Keratinocyte (primary cell): ENCODE measurements at places on chromosomes 1 and 21. TPM values are rescaled to one million over a fixed set of nuclear protein-coding genes. Genes with fewer than 3 reads are reported as not detected.

DNA sequence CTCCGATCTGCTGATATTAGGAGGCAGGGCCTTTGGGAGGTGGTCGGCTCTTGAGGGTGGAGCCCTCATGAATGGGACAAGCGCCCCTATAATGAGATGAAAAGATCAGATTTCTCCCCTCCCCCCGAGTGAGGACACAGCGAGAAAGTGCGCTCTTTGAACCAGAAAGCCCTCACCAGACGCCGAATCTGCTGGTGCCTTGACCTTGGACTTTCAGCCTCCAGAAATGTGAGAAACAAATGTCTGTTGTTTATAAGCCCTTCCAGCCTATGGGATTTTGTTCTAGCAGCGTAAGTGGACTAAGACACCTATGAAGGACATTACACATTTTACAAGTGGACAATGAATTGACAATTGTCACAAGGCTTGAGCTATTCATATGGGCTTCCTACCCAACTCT, 80.2 kb downstream of the RIPK4 start:
- H3K27ac ChIP-seq: no peak overlapping the region
- H3K4me1 ChIP-seq: peaks cover 54% of the 10 kb centered on the region
- DNase-seq: no peak
- H3K4me3 ChIP-seq: no peak overlapping the region

- peak within 1 kb of the TSS; percentile 69 for H3K27ac ChIP-seq
- peak within 1 kb of the TSS; percentile 78 for H3K4me3 ChIP-seq
- H3K36me3 ChIP-seq: no peaks in the 10 kb centered on the region
- no peaks in the 10 kb centered on the region for H3K27me3 ChIP-seq
Measured at GRCh38 chr1:44031252-44032169, at the start of gene SLC6A9. SLC6A9 (minus strand) TSS chr1:44031462; CDS start chr1:44024277, 7,185 bp downstream.

DNA sequence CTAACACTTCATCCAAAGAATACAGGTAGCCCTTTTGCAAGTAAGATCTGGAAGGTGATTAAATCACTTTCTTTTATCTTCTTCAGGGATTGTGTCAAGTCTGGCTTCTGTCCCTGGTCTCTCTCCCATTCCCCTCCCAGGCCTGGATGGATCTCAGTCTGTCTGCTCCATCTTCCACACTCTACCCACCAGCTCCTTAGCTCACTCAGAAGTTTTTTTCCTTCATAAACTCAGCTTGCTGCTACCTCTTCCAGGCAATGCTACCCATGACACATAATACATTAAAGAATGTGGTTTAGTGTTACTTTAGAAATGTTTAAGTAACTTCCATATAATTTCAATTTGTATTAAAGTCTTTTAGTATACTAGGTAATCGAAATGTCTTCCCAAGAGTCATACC, 133.1 kb downstream of the AKT3 start:
- no peak overlapping the region for H3K4me3 ChIP-seq
- DNase-seq: no peak
- peaks cover 12% of the 10 kb centered on the region for H3K4me1 ChIP-seq
- H3K27ac ChIP-seq: no peak overlapping the region
- no peaks in the 10 kb centered on the region for H3K27me3 ChIP-seq

The LCE2C gene
- polyA plus RNA-seq: 0.41 to 0.48 TPM in 2 of 3 replicates, not detected in the other

The RGS16 gene
- 0.18 to 0.34 TPM (median 0.19 TPM) in 3 replicates for polyA plus RNA-seq

- H3K36me3 ChIP-seq: no peaks in the 10 kb centered on the region
- DNase-seq: no peak
- no peak overlapping the region for H3K27ac ChIP-seq
- peaks cover 4% of the 10 kb centered on the region for H3K4me1 ChIP-seq
Measured at GRCh38 chr1:23727362-23727811, 15.9 kb upstream of the ELOA start.

DNA sequence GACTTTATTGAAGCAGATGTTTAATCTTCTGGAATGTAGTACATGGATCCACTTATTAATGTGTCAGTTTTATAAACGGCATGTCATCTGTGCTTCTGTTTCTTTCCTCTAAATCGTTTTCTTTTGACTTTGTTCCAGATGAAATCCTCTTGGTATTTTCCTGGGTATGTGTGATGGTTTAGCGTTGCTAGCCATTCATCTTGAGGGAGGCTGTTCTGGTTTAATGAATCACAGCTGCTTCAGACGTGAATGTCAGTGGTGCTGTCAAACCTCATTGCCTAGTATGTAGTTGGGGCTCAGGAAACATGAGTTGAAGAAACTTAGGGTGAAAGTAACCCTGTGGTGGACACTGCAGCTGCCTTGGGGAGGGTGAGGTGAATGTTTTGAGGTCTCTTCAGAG, 33.2 kb downstream of the KCNK1 start:
- no peak overlapping the region for H3K27ac ChIP-seq
- H3K27me3 ChIP-seq: no peaks in the 10 kb centered on the region
- peaks cover under 1% of the 10 kb centered on the region for H3K36me3 ChIP-seq
- no peak for DNase-seq
- no peak overlapping the region for H3K4me3 ChIP-seq

GRCh38 chr1:36857754-36858153, 176.6 kb downstream of the GRIK3 start:
- H3K4me3 ChIP-seq: no peak overlapping the region
- H3K36me3 ChIP-seq: no peaks in the 10 kb centered on the region
- no peaks in the 10 kb centered on the region for H3K27me3 ChIP-seq
- DNase-seq: no peak
- H3K4me1 ChIP-seq: no peaks in the 10 kb centered on the region

The NPPB gene
- polyA plus RNA-seq: not detected in 3 replicates

DNA sequence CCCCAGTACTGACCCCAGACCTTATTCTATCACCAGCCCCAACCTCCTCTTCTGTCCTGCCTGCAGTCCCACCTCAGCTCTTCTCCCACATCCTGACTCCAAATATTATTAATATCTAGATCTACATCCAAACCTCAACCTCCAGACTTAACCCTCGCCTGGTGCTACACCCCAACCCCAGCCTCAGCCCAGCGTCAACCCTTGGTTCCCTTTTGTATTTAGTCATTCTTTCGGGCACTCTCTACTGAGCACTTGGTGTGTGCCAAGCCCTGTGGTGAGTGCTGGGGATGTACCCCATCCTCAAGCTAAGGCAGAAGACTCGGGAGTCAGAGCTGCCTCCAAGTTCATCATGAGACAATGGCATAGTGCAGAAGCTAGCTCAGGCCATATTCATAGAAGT, 1.1 kb downstream of the SHISAL2A start:
- no peak overlapping the region for H3K4me3 ChIP-seq
- H3K36me3 ChIP-seq: no peaks in the 10 kb centered on the region
- peaks cover 26% of the 10 kb centered on the region for H3K27me3 ChIP-seq
- DNase-seq: no peak
- H3K27ac ChIP-seq: no peak overlapping the region

The OR2T29 gene
- polyA plus RNA-seq: not detected in 3 replicates

The PGLYRP4 gene
- polyA plus RNA-seq: 2.4 to 21.6 TPM (median 3.8 TPM) in 3 replicates

The TNFRSF8 gene
- polyA plus RNA-seq: 0.02 to 0.09 TPM (median 0.03 TPM) in 3 replicates

GRCh38 chr1:240310226-240310925, 218.7 kb downstream of the FMN2 start:
- H3K4me3 ChIP-seq: no peak overlapping the region
- no peaks in the 10 kb centered on the region for H3K36me3 ChIP-seq
- DNase-seq: no peak
- H3K27ac ChIP-seq: no peak overlapping the region

GRCh38 chr1:33155877-33156538, 25.8 kb downstream of the TRIM62 start:
- no peaks in the 10 kb centered on the region for H3K36me3 ChIP-seq
- H3K27me3 ChIP-seq: no peaks in the 10 kb centered on the region

The COX20 gene
- polyA plus RNA-seq: 22.6 to 66.1 TPM (median 23.9 TPM) in 3 replicates

GRCh38 chr1:38152351-38153065, 105.9 kb upstream of the POU3F1 start:
- H3K27ac ChIP-seq: no peak overlapping the region
- H3K4me3 ChIP-seq: no peak overlapping the region
- H3K27me3 ChIP-seq: no peaks in the 10 kb centered on the region
- no peaks in the 10 kb centered on the region for H3K36me3 ChIP-seq

- H3K27me3 ChIP-seq: no peaks in the 10 kb centered on the region
- H3K4me1 ChIP-seq: no peaks in the 10 kb centered on the region
- H3K27ac ChIP-seq: no peak overlapping the region
Measured at GRCh38 chr1:233189526-233189925, 106.0 kb downstream of the PCNX2 start.

- no peak overlapping the region for H3K27ac ChIP-seq
- peaks cover 43% of the 10 kb centered on the region for H3K27me3 ChIP-seq
- H3K4me3 ChIP-seq: peak overlapping the region; percentile 45
- peak; percentile 86 for DNase-seq
Measured at GRCh38 chr1:148353461-148354283, 129.4 kb downstream of the PPIAL4G start.

DNA sequence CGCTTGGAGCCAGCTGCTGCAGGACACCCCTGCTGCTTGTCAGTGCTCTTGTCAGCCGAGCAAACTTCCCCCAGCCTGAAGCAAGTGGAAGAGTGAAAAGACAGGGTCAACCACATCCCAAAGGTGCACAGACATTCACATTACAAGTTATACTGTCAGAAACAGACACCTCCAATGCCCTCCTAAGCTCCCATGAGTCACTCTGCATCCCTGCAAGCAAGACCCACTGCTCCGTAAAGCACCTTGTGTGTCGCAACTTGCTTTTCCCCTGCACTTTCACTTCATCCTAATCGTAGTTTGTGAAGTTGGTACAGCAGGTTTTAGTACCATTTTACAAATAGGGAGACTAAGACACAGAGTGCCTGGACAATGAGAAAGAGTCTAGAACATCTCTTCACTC, 51.1 kb downstream of the KCNH1 start:
- H3K4me3 ChIP-seq: no peak overlapping the region
- H3K27me3 ChIP-seq: peaks cover 4% of the 10 kb centered on the region
- no peak overlapping the region for H3K27ac ChIP-seq

DNA sequence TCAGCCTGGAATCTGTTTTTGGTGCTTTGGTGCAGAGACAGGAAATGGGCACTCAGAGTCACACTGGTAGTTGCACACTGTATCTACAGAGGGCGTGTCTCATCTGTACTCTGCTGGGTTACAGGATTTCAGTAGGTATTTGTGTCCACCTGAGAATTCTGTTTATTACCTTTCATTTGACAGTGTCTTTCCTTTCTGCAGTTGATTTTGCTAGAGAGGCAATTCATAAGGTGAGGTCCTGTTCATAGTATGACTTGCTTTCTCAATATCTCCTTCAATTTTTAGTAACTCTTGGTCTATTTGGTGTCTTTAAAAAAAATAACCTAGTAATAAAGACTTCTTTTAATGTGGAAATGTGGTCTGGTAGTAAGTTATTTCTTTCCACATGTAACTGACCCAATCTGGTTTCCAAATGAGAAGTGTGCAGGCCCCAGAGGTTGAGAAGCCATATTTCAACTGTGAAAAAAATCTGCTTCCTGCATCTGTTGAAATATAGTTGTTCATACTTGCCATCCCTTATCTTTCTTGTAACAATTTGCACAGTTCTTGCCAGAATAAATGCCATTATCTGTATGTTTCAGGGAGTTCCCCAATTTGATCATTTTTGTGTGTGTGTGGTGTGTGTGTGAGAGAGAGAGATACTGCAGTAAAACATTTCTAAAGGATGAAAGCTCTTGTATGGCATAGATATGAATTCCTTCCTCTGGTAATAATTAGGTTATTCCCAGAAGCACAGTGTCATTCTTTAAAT, 78.4 kb upstream of the DNAJC6 start:
- H3K36me3 ChIP-seq: no peaks in the 10 kb centered on the region
- H3K4me3 ChIP-seq: no peak overlapping the region
- no peak overlapping the region for H3K27ac ChIP-seq
- H3K4me1 ChIP-seq: no peaks in the 10 kb centered on the region
- no peaks in the 10 kb centered on the region for H3K27me3 ChIP-seq

The CMPK1 gene
- 35.5 to 63.8 TPM (median 37.0 TPM) in 3 replicates for polyA plus RNA-seq

The CYP2J2 gene
- 5.7 to 6.7 TPM (median 6.7 TPM) in 3 replicates for polyA plus RNA-seq

The CR2 gene
- polyA plus RNA-seq: not detected in 3 replicates

DNA sequence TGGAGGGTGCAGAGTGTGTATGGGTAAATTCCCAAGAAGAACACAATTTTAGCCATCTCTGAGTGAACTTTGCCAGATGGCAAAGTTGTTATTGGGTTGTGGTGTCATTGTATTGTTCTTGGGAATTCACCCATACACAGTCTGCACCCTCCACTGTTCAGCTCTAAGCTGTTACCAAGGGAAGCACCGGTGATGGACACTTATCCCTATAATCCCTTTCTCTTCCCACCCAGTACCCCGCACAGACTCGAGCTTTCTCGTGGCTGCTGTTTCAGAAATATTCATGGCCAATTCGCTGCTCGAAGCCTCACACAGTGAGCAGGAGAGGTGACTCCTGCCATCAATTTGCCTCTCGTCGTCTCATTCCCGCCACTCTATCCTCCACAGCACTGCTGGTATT, 95.7 kb upstream of the PALMD start:
- DNase-seq: no peak
- H3K4me3 ChIP-seq: no peak overlapping the region
- H3K27ac ChIP-seq: no peak overlapping the region
- H3K36me3 ChIP-seq: no peaks in the 10 kb centered on the region
- H3K4me1 ChIP-seq: peaks cover 6% of the 10 kb centered on the region

DNA sequence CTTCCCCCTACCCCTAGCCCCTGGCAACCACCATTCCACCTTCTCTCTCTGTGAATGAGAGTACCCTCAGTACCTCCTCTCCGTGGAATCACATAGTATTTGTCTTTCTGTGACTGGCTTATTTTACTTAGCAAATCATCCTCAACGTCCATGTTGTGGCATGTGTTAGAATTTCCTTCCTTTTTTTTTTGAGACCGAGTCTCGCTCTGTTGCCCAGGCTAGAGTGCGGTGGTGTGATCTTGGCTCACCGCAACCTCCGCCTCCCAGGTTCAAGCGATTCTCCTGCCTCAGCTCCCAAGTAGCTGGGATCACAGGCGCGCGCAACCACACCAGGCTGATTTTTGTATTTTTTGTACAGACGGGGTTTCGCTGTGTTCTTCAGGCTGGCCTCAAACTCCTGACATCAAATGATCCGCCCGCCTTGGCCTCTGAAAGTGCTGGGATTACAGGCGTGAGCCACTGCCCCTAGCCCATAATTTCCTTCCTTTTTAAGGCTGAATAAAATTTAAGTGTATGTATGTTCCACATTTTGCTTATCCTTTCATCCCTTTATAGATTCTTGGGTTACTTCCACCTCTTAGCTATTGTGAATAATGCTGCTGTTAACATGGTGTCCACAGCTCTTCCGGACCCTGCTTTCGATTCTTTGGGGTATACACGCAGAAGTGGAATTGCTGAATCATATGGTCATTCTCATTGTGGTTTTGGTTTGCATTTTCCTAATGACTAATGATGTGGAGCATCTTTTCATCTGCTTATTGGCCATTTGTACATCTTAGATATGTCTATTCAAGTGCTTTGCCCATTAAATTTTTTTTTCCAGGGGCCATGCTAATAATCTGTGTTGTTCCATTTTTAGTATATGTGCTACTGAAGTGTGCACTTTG, 32.3 kb downstream of the ERRFI1 start:
- DNase-seq: no peak
- no peaks in the 10 kb centered on the region for H3K27me3 ChIP-seq
- H3K4me3 ChIP-seq: no peak overlapping the region
